ENCODE measurements at places on chromosomes 2 and 18.

- DNase-seq: no peak
Observed at GRCh38 chr2:145194673-145195072, 674.8 kb upstream of the ZEB2 start.

- no peak for DNase-seq
Observed at GRCh38 chr2:239277401-239278085, 123.3 kb downstream of the HDAC4 start.

DNA sequence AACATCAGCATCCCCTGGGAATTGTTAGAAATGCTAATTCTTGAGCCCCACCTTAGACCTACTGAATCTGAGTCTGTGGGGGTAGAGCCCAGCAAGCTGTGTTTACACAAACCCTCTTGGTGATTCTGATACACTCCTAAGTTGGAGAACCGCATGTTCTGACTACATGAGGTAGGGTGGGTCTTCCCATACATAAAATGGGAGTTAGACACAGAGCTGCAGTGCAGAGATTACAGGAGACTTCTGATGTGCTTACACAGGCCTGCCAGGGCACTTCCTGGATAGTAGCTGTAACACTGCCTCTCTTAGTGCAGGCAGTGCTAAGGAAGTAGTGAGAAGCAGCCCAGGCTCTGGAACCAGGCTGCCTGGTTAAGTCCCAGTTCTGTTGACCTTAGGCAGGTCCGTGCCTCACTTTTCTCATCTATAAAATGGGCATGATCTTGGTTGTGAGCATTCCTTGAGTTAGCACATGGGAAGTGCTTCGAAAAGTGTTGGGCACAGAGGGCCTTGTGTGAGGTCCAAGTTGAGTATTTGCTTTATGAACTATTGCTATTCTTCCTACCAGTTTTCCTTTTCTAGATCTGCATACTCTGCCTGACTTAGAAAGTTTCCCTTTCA lies 67.3 kb downstream of the GLI2 start:
- DNase-seq: no peak

- DNase-seq: no peak
Observed at GRCh38 chr2:71534826-71535225, 81.5 kb downstream of the DYSF start.
